ENCODE measurements at places on chromosomes 7 and 10. TPM values are rescaled to one million over a fixed set of nuclear protein-coding genes. Genes with fewer than 3 reads are reported as not detected.

SRGN gene
- 52.1 TPM for total RNA-seq

DNA sequence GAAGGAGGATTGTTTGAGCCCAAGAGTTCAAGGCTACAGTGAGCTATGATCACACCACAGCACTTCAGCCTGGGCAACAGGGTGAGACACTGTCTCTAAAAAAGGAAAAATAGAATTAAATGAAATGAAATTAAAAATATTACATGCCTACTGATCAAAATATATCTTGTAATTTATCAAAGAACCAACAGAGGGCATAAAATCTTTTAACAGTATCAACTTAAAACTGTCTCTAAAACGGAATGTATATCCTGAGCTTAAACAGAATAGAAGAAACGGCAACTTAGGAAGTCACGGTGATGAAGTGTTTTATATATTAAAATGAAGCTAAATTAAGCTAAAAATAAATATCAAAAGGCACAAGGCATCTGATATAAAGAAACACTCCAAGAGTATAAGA lies 78.8 kb downstream of the MTPAP start:
- no peak for DNase-seq

- DNase-seq = no peak
Observed at GRCh38 chr7:114478384-114478783, 63.8 kb downstream of the FOXP2 start.

DNA sequence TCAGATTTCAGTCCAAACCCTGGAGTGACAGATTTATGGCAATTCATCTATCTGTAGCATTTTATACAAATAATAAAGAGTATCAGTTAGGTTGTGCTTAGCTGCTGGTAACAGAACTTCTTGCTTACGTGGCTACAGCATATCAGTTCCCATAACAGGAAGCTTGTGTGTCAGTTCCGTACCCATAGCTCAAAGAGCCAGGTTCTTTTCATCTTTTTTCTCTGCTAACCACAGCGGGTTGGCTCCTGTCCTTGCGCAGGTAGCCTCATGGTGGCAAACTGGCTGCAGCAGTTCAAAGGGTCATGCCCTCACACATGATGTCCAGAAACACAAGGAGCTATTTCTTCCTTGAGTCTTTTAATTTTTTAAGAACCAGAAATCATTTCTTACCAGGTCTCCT lies 1041.8 kb downstream of the GATA3 start:
- no peak for DNase-seq

- peak; percentile 90 for DNase-seq
Observed at GRCh38 chr10:42866115-42866995, 83.8 kb downstream of the BMS1 start.

DNA sequence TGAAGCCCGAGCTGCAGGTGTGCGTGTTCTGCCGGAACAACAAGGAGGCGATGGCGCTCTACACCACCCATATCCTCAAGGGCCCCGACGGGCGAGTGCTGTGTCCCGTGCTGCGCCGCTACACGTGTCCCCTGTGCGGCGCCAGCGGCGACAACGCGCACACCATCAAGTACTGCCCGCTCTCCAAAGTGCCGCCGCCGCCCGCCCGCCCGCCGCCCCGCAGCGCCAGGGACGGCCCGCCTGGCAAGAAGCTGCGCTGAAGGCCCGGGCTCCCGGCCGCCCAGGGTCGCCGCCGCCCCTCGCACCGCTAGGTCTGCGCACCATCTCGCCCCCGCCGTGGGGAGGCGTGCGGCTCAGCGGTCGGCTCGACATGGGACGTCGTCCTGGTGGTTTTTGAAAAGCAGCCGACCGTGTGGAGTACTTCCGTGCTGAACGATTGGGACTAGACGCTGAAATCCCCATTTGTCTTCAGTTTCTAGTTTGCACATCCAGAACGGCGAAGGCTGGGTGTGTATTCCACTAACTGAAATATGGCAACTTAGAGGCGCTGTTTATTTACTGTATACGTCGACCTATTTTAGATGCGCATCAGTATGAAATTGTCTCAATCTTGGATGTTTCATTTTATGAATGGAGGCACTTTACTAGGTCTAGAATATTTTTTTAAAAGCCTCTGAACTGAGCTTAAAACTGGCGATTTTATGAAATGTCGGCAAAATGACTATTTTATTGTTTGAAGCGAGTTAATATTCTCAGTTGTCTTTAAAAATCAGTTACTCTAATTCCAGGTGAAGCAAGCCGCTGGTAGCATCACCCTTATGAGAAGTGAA lies 1.1 kb downstream of the NANOS1 start:
- DNase-seq = no peak

GRCh38 chr10:80055760-80056159 lies 22.7 kb upstream of the TMEM254 start:
- no peak for DNase-seq

DNA sequence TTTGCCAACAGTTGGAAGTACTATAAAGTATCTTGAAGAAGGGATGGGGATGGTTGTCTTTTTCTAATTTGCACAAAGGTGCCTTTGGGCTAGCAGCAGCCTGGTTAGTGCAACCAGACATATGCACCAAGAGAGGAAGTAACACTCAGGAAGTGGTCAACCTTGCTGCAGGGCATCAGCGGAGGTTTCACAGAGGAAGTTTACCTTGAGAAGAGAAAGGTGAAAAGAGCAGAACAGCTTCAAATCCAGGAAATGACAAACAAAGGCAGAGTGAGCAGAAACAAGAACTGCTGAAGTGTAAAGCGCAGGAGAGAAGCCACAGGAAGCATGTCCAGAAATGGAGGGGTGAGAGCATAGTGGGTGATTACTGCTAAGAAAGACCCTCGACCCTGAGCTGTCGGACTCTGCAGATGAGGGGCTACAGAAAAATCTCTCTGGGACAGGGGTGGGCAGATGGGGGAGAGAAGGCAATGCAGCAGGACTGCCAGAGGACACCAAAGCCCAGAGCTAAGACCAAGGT lies 66.9 kb downstream of the STK17A start:
- DNase-seq = peak; percentile 84

GRCh38 chr10:127117125-127117524 lies 79.3 kb downstream of the INSYN2A start:
- no peak for DNase-seq

OR2A2 gene
- not detected for total RNA-seq

DNA sequence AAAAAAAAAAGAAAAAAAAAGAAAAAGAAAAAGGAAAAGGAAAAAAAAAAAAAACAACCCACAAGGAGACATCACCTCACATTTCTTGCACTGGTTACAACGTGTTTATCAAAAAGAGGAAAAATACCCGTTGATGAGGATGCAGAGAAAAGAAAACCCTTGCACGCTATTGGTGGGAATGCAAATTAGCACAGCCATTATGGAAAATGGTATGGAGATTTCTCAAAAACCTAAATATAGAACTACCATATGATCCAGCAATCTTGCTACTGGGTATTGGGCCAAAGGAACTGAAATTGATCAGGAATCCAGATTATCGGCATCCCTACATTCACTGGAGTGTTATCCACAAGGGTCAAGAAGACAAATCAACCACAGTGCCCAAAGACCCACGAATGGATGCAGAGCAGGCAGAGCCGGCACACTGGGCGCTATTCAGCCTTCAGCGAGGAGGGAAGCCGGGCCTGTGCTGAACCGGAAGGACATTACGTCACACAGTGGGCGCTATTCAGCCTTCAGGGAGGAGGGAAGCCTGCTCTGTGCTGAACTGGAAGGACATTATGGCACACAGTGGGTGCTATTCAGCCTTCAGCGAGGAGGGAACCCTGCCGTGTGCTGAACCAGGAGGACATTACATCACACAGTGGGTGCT lies 258.7 kb downstream of the ZMYND11 start:
- no peak for DNase-seq

HMX2 gene
- not detected for total RNA-seq

DNA sequence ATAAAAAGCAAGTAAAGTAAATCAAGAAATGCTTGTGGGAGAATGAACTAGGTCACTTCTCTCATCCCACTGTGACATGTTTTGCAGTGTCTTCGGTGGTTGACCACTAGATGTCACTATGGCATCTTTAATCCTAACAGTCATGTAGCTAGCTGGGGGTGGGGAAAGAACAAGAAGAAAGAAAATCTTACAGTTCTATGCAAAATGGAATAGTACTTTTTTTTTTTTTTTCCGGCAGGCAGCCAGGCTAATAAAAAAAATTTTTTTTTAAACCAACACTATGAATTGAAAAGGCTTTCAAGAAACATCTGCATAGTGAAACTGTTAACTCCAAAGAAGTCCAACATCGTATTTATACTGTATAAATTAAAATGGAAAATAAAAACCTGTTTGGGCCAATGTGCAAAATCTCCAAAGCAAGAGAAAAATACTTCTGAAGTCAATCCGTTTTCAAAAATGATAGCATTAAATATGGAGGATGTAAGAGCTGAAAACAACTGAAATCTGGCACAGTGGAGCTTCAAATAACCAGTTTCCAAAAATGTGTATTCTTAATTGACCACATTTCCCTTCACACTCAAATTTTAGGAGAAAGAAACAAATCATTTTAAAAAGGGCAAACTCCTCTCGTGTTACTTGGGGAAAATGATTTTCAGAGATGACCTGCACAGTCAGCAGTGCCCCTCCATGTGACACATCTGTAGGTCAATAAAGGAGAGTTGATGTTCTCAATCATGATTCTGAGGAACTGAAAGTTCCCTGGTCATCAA lies 38.5 kb downstream of the CDK1 start:
- DNase-seq = no peak

DNA sequence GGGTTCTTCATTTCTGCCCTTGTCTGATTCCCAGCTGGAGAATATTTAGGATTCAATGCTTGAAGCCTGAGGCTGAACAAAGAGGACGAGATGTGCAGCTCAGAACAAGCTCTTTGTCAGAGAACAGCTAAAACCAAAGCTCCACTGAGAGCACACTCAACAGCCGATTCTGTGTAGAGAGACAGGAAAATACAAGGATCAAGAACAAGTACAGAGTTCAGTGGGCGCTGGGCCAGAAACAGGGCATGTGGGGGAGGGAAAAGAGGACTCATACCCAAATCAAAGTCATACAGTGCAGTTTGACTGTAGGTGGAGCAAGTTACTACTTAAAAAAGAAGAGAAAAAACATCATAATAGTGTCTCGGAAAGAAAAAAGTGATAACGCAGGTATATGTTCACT lies at the start of gene AGMO:
Gene AGMO (minus strand): TSS at position 181 of the 400 bp plus-strand sequence.
- peak; percentile 83 for DNase-seq

DNA sequence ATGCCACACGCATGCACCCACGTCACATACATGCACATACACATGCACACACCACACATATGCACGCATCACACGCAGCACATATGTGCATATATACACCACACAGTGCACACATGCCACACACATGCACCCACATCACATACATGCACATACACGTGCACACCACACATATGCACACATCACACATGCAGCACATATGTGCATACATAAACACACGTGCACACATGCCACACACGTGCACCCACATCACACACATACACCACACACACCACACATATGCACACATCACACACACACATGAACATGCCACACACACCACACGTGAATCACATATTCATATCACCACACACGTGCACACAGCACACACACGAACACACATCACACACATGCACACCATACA lies 338.8 kb downstream of the PTPRN2 start:
- DNase-seq = peak; percentile 20

DNA sequence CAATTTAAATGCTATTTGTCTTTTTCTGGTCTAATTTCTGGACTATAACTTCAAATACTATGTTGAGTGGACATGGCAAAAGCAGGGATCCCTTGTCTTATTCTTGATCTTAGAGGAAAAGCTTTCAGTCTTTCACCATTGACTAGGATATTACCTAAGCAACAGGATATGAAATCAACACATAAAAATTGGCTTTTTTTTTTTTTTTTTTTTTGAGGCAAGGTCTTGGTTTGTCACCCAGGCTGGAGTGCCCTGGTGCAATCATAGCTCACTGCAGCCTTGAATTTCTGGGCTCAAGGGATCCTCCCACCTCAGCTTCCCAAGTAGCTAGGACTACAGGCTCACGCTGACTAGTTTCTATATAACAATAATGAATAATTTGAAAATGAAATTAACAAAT lies 90.8 kb downstream of the JMJD1C start:
- no peak for DNase-seq

XRCC2 gene
- total RNA-seq = 0.24 TPM

DNA sequence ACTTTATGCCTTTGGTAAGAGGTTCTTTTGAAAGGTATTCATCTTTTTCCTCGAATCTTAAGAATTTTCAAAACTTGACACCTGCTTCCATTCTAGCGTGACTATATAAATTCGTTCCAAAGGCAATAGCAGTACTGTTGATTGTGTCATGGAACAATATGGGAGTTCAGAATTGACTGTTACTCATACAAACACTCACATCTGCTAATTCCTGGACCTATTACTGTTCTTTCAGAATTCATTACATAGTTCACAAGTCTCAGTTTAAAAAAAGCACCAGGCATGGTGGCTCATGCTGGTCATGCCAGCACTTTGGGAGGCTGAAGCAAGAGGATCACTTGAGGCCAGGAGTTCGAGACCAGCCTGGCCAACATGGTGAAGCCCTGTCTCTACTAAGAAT lies 80.9 kb downstream of the CACNB2 start:
- DNase-seq = no peak

GRCh38 chr7:42128703-42129102 lies 108.3 kb downstream of the GLI3 start:
- no peak for DNase-seq

CEP55 gene
- 0.13 TPM for total RNA-seq

DNA sequence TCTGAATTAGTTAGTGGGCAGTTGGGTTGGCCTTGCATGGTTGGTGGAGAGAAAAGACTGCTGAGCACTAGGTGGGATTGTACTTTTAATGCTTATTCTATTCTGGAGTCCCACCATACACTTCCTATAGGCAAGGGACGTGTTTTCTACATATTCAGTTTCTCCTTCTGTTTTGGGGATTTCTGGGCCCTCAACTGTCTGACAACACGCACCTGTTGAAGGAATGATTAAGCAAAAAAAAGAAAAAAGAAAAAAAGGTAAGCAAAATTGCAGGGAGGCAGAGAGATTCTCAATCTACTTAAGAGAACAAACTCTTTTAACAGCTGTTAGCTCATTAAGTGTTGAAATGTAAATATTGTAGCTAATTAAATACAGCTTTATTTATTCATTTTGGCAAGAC lies 541.3 kb downstream of the CALN1 start:
- DNase-seq = no peak

ASB4 gene
- total RNA-seq = 1.2 TPM

DNA sequence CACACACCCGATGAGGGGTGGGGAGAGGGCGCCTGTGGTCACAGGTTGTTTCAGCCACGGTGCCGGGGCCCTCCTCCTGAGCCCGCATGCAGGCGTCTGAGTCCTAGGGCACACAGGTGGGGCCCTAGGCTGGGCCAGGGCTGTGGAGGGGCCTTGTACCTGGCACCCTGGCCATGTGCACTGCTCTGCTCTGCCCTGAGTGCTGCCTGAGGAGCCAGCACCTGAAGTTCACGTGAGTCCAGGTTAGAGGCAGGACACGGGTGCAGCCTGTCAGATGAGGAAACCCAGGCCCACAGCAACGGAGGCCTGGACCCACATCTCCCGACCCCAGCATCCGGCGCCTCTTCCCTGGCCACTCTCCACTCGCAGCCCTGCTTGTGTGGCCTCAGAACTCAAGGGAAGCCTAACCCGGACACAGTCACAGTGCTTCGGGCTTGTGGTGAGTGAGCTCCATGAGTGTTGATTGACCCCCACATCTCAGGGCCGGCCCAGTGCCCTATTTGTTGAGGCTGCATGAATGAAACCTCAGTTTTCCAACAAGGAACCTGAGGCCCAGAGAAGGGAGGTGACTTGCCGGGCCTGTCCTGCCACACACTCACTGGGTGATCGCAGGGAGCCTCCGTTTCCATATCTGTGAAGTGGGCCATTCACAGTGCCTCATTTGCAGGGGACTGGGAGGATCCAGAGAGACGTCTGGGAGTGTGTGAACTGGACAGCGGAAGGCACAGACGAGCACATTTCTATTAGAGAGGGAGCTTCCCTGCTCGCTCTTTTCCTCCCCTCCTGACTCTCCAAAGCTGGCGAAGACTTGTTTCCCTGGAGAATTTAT lies 39.6 kb downstream of the PPIF start:
- peak; percentile 70 for DNase-seq
